Cortex of kidney (tissue), 1 donor: ENCODE measurements at places on chromosomes 4 and X.

DNA sequence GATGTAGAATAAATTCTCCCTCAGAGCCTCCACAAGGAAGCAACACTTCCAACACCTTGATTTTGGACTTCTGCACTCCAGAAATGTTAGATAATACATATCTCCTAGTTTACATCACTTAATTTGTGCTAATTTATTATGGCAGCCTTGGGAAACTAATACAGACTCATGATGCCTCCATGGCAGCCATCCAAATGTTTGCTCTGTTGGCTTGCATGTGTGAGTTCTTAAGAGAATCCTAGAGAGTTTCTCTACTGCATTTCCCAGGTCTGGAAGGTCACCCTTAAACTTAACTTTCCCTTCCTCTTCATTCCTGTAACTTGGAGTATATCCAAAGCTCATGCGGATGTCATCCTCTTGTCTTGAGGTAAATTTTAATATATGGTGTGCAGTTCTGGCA is 956.1 kb downstream of the ADGRL3 start:
- DNase-seq, result no peak

- DNase-seq, result no peak
Observed at GRCh38 chrX:39891781-39892180, 206.0 kb downstream of the BCOR start.

DNA sequence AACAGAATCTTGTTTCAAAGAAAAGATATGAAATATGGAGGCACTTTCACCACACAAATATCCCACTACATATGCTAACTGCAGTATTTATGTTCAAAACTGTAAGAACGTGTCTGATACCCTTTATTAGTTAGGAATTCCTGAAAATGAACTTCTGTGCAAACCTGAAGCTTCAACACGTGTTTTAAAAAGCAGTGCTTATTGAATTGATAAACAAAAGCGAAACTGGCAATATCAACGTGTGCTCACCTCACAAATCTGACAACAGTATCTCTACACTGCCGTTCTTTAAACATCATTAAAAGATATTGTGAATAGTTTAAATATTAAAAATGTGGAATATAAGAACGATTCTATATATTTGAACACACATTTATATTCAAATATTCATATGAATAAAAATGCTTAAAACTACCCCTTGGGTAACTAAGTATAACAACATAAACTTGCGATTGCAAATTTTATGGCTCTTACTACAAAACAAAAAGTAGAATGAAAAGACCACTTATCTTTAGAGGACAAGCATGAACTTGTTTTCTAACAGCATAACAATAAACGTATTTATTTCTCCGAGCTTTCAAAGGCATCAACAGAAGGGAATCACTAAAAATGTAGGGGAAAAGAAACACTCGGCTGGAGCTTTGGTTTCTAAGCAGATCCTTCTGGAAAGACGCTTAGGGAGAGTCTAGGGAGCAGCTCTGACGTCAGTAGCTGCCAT is at the start of gene LRP2BP:
LRP2BP (minus strand) TSS at position 687 of the 718 bp plus-strand sequence. CDS start 17,738 bp downstream, outside the sequence.
- DNase-seq, result no peak

- no peak for DNase-seq
Observed at GRCh38 chr4:169226565-169226964, 44.2 kb downstream of the SH3RF1 start.

DNA sequence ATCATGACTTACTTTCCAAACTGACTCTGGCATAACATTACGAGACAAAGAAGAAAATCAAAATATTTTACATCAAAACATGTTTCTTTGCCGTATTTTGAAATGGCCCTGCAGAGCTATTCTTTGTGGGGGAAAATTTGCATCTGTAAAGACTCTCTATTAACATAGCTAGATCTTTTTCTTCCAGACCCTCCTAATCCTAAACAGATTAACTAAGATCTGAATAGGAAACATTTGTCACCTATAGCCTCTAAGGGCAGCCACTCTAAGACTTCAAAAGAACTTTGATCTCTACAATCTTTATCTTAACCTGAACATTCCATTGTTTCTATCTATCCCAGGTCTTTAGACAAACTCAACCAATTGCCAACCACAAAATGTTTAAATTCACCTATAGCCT is 176.6 kb upstream of the CENPE start:
- no peak for DNase-seq

DNA sequence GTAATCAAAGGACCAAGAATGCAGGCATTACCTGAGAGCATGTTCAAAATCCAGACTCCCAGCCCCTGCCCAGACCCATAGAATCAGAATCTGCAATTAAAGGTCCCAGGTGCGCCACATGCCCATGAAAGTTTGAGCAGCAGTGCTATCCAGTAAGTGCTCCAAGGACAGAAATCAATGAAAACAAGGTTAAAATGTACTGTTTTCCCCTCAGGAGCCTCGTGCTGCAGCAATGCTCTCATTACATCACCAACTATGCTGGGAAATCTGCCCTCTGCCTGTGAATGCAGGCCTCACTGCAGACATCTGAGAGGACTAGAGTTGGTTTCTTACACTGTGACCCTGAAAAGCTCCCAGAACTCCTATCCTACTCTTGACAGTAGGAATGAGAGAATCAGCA is 21.1 kb downstream of the ANXA5 start:
- DNase-seq, result no peak

DNA sequence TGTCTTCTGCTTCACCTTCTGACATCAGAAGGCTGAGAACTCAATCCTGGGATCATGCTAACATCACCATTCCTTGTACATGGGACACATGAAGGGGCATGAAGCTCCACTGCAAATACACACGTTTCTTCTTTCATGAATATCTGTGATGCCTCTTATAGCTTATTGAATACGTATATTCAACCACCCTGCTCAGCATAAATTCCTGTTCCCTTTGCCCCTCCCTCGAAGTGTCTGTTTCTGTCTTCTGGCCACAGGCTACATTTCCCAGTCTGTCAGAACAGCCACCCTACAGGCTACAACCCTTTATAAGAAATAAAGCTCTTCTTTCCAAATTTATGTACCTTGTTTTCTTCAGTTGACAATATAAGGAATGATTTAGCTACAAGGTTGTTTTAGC is 201.3 kb upstream of the STS start:
- DNase-seq, result no peak

GRCh38 chr4:56787380-56787779 is 34.1 kb downstream of the SPINK2 start:
- DNase-seq, result no peak

DNA sequence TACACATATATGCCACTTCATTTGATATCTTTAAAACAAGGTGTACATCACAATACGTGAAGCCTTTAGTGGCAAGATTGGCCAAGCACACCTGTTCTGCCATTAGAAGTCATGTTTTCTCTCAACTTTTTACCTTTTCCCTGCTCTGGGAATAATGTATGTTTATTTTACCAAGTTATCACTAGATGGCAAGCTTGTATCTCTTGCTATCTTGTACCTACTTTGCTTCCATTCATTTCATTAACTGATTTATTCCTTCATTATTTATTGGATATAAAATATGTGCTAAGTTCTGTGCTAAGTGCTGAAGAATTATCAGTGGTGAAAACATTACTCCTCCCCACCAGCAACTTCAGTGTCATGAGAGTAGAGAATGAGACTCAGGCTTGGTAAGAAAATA is 245.5 kb downstream of the ANK2 start:
- no peak for DNase-seq

- DNase-seq, result no peak
Observed at GRCh38 chrX:65688403-65688871, 21.0 kb downstream of the MSN start.

- DNase-seq, result no peak
Observed at GRCh38 chrX:13622401-13622964, 30.5 kb upstream of the TCEANC start.

DNA sequence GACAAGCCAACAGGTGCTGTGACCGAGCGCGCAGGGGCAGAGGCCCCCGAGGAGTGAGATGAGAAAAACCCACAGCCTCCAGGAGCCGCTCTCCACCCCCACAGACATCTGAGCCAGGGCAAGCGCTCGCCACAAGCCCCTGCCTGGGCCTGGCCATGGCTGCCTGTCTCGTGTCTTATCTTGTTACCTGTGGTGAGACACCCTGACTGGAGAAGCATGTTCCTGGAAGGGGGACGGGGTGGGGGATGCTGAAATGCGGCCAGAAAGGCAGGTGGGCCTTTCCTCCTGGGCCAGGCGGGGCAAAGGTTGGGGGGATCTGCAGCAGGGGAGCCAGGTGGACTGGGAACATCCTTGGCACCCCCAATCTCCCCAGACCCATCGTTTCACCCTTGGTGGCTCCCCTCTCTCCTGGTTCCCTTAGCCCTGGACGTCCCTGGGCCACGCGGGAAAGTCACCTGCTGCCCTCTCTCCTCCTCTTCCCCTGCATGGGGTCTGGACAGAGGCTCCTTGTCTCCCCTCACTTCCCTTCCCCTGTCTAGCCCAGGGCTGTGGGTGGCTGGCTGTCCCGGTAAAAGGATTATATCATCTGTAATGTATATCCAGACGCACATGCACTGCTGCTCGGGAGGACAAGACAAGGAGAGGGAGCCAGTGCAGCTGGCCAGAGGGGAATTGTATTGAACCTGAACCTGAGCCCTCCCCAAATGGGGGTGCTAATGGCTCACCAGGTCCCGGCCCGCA is 8.4 kb upstream of the DUSP9 start:
- no peak for DNase-seq

GRCh38 chrX:65718538-65718937 is 51.1 kb downstream of the MSN start:
- no peak for DNase-seq

DNA sequence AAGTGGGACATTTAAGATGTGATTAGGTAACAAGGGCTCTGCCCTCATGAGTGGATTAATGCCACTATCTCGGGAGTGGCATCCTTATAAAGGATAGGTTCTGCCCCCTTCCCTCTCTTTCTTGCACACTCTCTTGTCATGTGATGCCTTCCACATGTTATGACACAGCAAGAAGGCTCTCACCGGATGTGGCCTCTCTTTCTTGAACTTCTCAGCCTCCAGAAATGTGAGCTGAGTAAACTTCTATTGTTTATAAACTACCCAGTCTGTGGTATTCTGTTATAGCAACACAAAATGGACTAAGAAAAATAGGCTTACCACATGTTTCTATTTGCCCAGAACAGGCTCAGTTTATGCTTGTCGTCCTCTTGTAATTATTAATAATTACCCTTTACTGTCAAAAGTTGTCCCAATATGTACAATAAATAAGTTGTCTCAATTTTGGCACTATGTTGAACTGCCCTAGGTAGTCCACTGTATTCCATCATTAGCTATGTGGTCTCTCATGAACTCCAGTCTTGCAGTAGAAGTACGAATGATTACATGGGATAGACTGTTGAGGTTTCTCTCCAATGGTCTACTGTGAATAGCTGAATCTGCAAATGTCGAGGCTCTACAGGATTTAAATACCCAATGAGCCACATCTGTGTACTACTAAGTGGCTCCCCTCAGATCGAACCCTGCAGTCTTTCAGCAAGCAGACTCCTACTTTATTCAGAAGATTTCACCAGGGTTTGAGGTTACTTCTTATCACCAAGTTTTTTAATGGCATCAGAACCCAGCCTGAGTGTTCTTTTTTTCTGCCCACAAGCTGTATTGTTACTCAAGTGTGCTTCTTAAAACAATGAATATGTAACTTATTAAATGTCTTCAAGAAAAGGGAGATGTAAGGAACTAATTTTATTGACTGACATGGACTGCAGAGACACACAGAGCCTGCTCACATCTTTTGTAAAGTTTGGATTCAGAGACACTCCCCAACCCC is 102.0 kb upstream of the LEF1 start:
- no peak for DNase-seq

- DNase-seq, result no peak
Observed at GRCh38 chr4:123312951-123313592, 83.5 kb upstream of the SPRY1 start.

- DNase-seq, result no peak
Observed at GRCh38 chrX:18962329-18962728, 21.6 kb downstream of the PHKA2 start.

- DNase-seq, result no peak
Observed at GRCh38 chrX:120111611-120112010, 4.1 kb downstream of the RHOXF1 start.

GRCh38 chr4:163697121-163697520 is 202.6 kb downstream of the TMA16 start:
- no peak for DNase-seq

- DNase-seq, result no peak
Observed at GRCh38 chr4:100816436-100817045, 298.7 kb upstream of the EMCN start.

GRCh38 chrX:64894454-64895038 is 81.7 kb downstream of the ZC4H2 start:
- DNase-seq, result no peak

DNA sequence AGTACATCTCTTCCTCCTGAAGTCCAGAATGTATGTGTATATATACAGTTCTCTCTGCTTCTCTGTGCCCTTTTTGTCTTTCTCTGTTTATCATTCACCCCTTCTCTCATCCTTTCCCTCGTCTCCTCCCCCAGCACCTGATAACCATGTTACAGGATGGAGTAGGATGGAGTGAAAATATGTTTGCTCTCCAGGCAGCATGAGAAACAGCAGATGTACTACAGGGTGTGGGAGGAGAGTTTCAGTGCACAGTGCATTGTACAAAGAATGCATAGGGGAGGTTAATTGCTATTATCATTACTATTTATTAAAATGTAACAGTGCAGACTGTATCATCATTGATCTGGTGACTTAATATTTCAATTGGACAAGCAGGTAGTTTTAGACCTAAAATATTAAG is 104.5 kb downstream of the MFAP3L start:
- no peak for DNase-seq

- no peak for DNase-seq
Observed at GRCh38 chr4:130808492-130808891, 1712.5 kb downstream of the C4orf33 start.

- no peak for DNase-seq
Observed at GRCh38 chr4:101919373-101919977, 128.9 kb downstream of the BANK1 start.

DNA sequence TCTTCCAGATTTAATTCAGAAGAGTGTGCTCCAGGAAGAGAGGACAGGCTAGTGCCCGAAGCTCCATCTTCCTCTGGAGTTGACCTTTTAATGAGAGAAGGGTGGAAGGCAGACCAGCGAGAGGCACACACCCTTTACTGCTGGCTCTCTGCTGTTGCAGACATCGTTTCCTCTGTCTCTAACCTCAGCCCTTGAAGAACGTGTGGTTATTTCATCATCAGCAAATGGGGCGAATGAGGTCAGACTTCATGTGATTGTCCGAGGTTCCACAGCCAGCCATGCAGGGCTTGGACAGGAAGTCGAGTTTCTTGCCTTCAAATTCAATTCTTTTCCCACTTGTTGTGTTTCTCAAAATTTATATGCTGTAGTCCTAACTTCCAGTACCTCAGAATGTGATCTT is 155.2 kb upstream of the MSX1 start:
- no peak for DNase-seq

- no peak for DNase-seq
Observed at GRCh38 chr4:183876268-183876934, 28.7 kb upstream of the STOX2 start.

DNA sequence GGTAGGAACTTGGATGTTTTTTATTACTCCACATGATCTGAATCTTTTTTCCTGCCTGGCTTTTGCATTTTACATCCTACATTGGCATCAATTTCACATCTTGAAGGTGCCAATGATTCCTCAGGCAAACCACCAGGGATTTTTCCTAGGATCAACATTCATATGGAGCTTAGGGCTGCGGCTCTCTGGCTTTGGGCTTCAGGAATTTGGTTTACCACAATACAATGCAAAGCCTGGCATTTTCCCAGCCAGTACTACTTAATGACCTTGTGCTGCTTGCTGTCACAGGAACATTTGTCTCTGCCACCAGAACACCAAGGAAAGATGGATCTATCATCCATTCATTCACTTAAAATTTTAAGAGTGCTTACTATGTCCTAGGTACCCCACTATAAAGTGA is 180.7 kb downstream of the PDGFC start:
- no peak for DNase-seq

GRCh38 chrX:13689741-13690211 is 848 bp downstream of the RAB9A start:
- DNase-seq, result no peak

GRCh38 chr4:182644683-182645050 is 272.5 kb downstream of the DCTD start:
- DNase-seq, result no peak
